ENCODE measurements at places on chromosomes 4 and X.

DNA sequence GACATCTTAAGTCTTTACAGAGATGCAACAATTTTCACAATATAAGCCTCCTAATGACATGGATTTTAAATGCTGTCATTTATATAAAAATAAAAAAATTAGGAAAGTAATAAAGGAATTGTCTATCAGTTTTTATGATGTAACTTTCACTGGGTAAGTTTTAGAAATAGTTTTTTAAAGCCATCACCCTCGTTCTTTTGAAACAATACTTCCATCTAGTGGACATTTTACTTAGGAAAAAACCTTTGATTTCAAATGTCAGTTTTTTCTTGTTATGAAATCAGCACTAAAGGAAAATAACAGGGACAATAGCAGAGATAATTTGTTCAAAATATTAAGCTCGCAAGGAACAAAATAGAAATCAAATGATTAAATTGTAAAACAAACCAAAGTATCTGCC, 24.3 kb upstream of the NDNF start:
- DNase-seq = no peak

DNA sequence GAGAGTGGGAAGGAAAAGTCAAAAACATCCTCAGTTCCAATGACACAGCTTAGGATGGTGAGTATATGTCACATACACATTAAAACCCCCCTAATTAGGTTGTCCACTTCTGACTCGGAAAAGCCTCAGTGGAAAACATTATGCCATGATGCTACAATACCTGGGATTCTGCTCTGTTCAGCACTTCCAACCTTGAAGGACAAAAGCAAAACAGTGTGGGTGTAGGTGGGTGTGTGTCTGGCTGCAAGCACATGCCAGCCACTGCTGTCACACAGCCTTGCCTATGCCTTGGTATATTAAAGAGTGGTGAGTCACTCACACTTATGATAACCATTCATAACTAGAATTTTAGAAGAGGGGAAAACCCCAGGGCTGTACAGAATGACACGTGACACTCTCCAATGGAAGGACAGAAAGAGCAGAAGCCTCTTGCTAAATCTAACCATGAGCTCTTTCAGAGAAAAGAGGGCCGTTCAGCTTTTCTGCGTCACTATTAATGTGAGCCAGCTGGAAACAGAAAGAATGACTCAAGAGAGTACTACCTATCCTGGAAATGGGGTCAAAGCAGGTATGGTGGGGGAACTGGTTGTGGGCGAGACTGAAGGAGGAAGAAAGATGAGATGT, 159.6 kb downstream of the TET2 start:
- DNase-seq = no peak

GRCh38 chr4:74223801-74224200, 65.9 kb downstream of the MTHFD2L start:
- DNase-seq = no peak

- no peak for DNase-seq
These were observed 66.1 kb downstream of the BMP3 start for GRCh38 chr4:81096566-81096965.

DNA sequence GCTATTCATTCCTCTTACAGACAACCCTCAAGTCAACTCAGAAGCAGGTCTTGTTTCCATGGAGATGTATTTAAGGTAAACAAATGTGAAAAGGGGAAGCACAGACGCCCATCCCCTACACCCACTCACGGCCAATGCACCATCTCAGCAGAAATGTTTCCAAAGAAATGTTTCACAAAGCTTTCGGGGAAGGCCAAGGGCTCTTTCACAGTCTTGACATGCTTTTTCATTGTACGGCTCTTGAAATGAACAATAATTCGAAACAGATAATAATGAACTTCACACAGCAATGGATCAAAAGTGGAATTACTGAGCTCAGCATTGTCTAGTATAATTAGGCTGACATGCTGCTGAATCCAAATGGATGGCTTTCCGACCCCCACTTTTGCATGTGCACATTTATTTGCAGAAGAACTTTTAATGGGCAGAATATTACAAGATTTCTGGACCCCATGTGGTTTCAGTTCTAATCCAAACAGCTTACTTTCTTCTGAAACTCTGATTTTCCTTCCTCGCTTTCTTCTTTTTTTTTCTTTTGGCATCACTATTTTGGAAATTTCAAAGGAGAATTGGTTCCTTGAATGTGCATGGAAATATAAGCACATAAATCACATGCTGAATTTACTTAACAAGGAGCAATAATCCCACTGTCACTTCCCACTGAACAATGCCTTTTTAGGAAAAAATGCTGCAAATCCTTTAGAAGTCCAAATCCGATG, 160.9 kb downstream of the SMIM20 start:
- DNase-seq = no peak

- DNase-seq = no peak
These were observed 20.8 kb downstream of the FGFRL1 start for GRCh38 chr4:1031956-1032795.

DNA sequence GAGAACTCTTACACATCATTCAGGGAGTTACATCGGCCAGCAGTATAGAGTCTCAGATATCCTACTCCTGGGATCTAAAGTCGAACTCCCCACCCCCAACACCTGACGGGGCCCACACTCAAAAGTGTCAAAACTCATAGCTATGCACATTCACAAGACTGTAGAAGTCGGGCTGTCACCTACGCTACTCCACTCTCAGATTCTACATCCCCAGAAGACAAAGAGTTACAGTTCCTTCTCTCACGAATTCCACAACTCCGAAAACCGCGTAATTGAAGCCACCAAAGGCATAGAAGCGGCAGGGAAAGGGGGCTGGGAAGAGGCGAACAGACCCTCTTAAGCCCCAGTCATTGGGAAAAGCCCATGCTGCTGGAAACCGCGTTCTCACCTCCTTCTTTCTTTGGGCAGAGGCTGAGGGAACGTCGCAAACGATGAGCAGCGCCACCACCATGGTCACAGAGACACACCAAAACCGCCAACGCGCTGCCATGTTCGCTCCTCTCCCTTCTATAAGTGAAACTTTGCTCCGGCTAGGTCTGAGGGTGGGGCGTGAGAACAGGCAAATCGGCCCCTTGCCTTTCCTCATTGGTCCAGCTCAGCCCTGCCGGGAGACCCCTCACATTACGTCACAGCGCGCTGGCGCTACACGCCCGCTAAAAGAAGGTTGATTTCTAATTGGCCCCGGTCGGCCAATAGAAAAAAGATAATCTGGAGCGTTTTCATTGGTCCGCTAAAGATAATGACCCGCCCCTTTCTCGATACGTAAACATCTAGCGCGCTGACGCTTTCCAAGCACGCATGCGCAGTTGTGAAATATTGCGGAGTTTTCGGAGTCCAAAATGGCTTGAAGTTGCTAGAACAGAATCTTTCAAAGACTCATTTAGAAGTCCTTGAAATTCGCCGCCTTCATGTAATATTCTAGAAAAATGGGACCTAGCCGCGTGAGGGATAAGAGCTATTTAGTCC, at the start of gene MAGT1:
MAGT1 (minus strand) TSS at position 515 of the 966 bp plus-strand sequence; CDS start at position 490, 25 bp downstream.
- peak; percentile 69 for DNase-seq

DNA sequence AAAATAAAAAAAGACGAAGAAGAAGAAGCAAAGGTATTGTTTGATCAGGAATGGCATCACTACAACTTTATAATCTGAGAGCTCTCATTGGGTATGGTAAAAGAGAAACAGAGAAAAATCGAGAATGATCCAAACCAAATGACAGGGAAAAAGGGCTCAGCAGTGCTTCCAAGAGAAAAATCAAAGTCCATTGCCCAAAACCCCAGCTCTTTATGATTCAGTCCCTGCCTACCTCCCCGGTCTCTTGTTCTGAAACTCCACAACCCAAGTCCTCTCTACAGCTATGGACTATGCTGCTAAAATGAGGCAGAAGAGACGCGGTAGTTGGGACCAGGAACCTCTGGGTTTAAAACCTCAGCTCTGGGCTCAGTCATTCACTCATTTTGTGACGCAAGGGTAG, 341.1 kb upstream of the PPARGC1A start:
- no peak for DNase-seq

All from esophagus squamous epithelium (tissue), 5 donors.